DMS79 treated with DMSO at 0.1 percent for 48 hours (cell line): ENCODE measurements at places on chromosomes 5 and 9.
A peak's percentile ranks its signal among the peaks of the same experiment; 100 is the strongest.

DNA sequence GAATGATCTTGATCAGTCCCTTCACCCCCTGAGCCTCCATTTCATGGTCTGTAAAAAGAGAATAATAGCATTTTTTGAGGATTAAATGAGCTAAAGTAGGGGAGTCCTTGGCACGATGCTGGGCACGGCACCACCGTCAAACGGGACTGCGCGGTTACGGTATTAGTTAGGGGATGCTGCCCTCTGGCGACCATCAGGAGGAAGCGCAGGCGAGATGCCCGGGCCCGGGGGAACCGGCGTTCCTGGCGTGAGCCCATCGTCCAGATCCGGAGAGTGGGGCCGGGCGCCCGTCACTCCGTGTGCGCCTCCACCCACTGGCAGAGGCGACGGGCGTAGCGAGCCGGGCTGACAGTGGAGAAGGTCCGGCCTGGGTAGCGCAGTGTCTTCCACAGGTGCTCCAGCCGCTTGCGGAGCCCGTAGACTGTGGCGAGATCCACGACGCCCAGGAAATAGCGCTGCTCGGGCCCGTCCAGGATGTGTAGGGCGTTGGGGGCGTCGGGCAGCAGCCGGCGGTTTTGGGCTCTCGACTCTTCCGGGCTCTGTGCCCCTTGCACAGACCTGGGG is 4.8 kb upstream of the ST6GALNAC4 start:
- DNase-seq: peak; percentile 35

DNA sequence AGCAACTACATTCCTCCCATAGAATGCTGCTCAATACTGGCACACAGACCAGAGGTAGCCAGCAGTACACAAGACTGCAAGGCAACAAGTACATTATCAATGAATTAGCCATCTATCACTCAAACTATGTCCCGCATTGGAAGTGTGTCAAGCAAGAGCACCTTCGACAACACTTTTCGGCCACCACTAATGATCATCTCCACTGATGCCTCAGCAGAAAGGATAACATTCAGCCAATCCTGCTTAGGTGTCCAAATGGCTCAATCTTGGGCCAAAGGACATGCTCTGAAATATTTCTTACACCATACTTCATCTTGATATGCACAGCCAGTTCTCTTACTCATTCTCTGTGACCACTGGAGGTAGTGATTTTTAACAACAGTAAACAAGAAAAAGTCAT is 25.0 kb downstream of the SKP1 start:
- no peak for DNase-seq

DNA sequence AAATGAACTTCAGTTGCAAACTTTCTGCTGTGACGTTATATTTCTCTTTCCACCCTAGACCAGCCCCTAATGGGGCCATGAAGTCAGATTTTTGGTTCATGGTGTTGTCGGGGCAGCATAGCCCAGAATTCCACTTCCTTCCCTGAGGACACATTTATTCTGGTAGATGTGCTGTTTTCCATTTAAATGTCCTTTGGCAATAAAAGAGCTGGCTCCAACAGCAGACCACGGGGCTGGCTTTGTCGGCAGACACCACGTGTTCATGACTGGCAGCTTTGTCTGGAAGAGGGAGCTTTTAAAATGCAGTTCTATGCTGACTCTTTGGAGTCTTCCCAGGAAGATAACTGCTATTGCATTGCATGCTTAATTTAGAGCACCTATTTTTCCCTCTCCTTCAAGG is 17.6 kb upstream of the LCP2 start:
- DNase-seq: no peak

DNA sequence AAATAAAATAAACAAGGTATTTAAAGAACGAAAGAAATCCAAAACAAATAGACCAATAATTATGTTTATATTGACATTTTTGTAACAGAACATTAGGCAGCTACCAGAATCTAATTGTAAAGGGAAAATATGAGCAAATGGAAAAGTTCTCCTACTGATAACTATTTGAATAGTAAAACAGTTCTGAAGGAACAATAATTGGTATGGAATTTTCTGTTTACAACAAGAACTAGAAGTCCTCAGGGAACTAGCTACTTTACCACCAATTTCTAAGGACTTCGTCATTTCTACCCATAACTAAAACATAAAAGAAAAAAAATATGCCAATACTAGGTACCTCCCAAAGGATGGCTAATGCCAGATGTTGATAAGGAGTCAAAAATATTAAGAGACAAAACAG is 58.5 kb downstream of the AP3B1 start:
- no peak for DNase-seq

GRCh38 chr9:124013309-124014210 is 2.0 kb downstream of the LHX2 start:
- DNase-seq: no peak

GRCh38 chr5:132256783-132257130 is 739 bp upstream of the PDLIM4 start:
- no peak for DNase-seq

- no peak for DNase-seq
These were observed 71.2 kb downstream of the ZNF354C start for GRCh38 chr5:179131321-179131835.

DNA sequence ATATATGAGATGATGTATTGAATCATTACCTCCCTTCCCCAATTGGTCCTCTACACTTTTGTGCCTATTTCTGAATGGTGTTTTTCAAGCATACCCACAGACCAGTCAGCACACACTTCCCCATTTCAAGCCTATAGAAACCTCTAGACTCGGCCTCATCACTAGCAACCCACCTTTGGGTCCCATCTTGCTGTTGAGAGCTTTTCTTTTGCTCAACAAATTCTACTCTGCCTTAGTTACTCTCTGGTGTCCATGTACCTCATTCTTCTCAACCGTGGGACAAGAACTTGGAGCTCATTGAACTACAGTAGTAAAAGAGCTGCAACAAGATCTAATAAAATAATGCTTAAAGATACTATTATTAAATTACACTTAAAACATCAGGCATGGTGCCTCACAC is 49.0 kb upstream of the KDM4C start:
- no peak for DNase-seq

DNA sequence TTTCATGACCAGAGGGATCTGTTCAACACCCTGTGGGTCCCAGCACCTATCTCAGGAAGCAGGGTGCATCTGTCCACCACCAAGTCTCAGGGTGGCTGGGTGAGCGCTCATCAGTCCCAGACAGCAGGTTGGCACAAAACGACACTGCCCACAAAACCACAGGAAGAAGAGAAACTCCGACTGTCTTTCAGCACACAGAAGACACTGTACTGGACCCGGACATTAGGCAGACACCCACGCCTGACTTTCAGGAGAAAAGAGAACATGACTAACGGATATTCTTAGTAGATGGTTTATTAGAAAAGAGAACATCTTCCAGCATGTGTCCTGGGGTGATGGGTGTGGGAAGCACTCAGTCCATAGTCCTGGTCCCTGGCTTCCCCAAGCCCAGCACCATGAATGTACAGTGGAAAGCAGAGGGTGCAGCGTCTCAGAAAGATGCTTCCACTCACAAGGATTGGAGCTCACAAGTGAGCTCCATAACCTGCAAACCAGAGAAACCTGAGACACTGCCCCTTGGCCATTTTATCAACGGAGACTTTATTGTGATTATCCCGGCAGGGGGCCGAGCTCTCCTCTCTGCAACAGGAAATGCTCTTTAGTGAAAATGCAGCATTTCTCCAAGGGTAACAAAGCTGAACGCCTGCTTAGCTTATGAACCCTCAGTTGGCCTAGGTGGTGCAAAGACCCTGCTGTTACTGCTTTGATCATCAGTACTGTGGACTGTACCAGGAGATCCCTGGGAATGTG is 35.8 kb upstream of the LCP2 start:
- DNase-seq: no peak

DNA sequence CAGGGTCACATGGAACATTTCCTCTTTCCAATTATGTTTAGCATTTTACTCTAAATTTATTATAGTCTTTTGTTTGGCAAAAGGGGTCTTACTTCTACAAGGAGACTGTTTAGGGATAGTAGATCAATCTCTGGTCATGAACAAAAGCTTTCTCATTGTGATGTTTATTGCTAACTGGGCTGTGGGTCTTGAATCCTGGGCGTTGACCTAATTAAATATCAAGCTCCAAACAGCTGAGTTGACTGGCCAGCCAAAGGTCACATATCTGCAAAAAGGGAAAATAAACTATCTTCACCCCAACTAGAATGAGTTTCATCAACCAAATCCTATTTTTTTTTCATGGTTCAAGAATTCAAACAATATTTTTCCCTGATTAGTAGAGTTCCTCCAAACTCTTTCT is 245.4 kb upstream of the TUT7 start:
- DNase-seq: no peak

DNA sequence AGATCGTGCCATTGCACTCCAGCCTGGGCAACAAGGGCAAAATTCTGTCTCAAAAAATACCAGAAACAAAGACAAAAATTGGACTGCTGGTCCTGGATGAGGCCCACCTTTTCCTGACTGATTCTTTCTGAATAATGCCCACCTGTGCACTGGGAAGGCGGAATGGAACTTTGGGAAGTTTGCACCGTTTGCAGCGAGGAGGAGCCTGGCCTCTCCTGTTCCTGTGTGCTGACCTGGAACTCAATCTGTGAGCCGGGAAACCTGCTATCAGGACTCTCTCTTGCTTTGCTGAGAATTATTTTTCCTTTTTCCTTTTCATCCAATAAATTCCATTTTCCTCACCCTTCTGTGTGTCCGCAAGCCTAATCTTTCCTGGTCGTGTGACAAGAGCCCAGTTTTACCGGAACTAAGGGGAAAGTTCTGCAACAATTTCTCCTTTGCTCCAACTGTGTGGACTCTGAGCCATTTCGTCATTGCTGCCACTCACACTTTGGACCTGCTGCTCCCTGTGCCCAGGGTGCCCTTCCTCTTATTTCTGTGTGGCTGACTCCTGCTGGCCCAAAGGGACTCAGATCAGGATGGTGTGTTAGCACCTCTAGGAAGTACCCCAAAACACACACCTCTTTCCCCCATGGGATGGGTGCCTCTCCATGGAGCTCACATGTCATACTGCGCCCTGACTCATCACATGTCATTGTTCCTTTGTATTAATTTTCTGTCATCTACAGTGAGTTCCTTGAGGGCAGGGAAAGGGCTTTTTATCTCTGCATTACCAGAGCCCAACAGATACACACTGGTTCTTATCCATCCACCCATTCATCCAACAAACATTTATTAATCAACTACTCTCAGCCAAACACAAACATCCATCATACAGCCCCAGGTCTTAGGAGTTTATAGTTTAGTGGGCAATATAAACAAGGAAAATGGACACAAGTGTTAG is 4.7 kb upstream of the GLRX start:
- no peak for DNase-seq

DNA sequence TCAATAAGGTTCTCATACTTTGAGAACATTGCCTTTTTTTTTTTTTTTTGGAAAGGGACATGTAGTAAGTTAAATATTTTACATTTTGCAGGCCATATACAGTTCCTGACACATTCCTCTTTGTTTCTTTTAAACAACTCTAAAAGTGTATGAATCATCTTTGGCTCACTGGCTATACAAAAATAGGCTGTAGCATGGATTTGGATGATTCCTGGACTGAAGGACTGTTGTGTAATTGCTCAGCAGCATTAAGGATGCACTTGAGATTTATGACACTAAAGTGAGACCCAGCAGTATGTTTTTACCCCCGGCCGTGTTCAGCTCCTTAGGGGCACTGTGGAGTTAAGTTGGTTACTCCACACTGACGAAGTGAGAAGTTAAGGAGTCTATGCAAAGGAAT is 41.3 kb downstream of the VPS13A start:
- no peak for DNase-seq

DNA sequence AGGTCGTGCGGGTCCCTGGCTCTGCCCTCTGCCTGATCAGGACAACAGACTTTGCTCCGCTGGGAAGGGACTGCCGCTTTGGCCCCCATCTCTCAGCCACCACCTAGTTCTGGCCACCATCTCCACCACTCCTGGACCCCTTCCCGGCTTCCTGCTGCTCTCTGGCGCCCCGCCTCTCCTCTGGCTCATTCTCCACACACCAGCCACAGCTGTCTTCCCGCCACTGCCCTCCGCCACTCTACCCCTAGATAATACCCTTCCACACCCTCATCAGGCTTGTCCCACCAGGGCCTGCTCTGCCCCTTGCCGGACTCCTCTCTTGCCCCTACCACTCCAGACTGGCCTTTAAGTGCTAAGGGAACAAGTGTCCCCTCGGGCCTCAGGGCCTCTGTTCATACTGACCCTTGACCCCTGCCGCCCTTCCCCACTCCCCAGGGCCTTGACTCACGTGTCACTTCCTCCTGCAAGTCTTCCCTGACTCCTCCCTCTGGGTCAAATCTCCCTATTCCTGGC is 3.0 kb upstream of the CDX1 start:
- no peak for DNase-seq

- no peak for DNase-seq
These were observed 489.4 kb downstream of the PRELID2 start for GRCh38 chr5:145345511-145346287.

DNA sequence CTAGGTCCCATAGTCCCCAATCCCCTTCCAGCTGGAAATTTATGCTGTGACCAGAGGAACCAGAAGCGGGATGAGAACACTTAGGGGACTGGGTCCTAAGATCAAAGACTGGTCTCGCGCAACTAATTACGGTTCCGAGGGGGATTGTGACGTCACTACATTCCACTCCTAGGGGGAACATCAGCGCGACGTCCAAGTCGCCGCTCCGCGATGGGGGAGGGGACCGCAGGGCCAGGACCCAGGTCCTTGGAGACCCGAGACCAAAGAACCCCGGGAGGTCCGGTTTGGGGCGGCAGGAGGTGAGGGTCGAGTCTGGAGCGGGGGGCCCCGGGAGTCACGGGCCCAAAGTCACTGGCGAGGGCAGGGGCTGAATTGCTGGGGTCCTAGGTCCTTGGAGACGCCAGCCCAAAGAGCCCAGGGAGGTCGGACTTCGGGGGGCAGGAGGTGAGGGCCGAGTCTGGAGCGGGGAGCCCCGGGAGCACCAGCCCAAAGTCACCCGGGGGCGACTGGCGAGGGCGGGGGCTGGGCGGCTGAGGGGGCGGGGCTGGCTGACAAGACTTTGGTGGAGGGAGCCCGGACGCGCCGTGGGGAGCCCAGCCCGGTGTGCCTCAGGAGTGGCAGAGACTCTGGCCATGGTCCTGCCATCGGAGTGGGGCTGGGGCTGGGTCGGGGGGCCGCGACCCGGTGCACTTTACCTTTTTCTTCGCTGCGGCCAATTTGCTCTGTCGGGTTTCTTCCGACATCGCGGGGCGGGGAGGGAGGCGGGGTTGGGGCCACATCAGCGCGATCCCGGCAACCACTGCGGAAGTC is at the start of gene GOLGA2:
TSS of gene GOLGA2 (minus strand) at position 810 of the 810 bp plus-strand sequence. CDS start at position 779, 31 bp downstream.
- DNase-seq: no peak

GRCh38 chr9:77954013-77954665 is 77.5 kb downstream of the GNAQ start:
- no peak for DNase-seq
